Activated CD8-positive, alpha-beta memory T cell treated with anti-CD3 and anti-CD28 coated beads, Interleukin-2, amount 10 ng/mL, durations not matched to agents 7 days and 5 days (primary cell): ENCODE measurements at places on chromosomes 1 and 21.

DNA sequence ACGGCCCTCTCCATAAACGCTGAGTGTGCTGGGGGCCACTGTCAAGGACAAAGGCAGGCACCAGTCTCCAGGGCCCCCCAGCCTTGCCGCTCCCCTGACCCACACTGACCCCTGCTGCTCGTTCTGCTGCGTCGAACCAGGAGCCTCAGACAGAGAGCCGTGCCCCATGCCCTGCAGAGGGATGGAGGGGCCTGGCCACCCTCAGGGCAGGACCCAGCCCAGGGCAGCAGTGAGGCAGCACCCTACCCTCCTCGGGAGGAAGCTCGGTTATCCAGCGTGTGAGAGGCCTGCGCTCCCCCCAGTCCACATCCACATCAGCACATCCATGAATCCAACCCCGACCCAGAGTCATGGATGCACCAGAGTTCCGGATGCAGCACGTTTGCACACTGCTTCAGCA is 15.1 kb downstream of the WDR4 start:
- no peak overlapping the region for H3K4me3 ChIP-seq
- DNase-seq: no peak
- H3K4me1 ChIP-seq: peaks cover 9% of the 10 kb centered on the region
- H3K36me3 ChIP-seq: peaks cover 30% of the 10 kb centered on the region
- H3K27ac ChIP-seq: no peak overlapping the region
- no peaks in the 10 kb centered on the region for H3K27me3 ChIP-seq

GRCh38 chr1:175287849-175288248 is 95.3 kb upstream of the KIAA0040 start:
- H3K36me3 ChIP-seq: peaks cover 2% of the 10 kb centered on the region
- H3K4me3 ChIP-seq: no peak overlapping the region
- H3K4me1 ChIP-seq: peaks cover 8% of the 10 kb centered on the region
- H3K27me3 ChIP-seq: peaks cover 9% of the 10 kb centered on the region
- peak overlapping the region; percentile 63 for H3K27ac ChIP-seq

DNA sequence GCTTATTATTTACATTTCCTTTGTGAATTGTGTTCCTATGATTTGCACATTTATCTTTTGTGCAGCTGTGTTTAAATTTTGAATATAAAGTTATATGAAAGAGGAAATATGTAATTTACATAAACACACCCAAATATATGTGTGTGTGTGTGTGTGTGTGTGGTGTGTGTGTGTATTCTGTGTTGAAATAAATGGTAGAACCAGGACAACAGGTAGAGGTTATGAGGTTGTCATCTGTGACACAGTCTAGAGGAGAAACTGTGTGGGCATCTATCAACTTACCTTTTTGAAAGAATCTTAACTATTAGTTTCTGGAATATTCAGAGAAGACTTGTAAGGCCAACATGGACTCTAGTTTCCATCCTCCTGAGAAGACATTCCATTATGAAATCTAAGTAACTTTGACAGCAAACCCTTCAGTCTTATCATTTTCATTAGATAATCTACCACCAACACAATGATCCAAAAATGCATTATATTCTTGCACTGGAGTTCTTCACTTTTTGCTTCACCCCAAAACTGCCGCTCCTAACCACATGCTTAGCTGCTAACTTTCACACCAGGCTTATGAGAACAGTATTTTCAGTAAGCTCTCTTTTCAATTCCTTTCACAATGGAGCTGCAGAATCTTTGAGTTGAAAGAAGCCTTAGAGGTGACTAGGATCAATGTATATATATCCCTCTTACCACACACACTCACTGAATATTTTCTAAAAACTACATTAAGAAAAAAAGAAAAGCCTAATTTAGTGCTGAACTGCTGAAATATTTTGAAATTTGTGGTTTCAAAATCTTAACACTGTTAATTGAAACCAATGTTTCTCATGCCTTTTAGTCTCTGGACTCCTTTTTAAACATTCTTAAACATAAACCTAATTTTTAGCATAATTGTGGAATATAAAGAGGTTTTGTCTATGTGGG is 21.8 kb downstream of the PTPRC start:
- H3K4me1 ChIP-seq: peaks cover 76% of the 10 kb centered on the region
- H3K4me3 ChIP-seq: peak overlapping the region; percentile 55
- peak overlapping the region; percentile 77 for H3K27ac ChIP-seq
- DNase-seq: peak; percentile 63

GRCh38 chr1:203036135-203036534 is 9.8 kb downstream of the PPFIA4 start:
- peaks cover 13% of the 10 kb centered on the region for H3K4me1 ChIP-seq
- H3K27me3 ChIP-seq: no peaks in the 10 kb centered on the region
- DNase-seq: no peak

DNA sequence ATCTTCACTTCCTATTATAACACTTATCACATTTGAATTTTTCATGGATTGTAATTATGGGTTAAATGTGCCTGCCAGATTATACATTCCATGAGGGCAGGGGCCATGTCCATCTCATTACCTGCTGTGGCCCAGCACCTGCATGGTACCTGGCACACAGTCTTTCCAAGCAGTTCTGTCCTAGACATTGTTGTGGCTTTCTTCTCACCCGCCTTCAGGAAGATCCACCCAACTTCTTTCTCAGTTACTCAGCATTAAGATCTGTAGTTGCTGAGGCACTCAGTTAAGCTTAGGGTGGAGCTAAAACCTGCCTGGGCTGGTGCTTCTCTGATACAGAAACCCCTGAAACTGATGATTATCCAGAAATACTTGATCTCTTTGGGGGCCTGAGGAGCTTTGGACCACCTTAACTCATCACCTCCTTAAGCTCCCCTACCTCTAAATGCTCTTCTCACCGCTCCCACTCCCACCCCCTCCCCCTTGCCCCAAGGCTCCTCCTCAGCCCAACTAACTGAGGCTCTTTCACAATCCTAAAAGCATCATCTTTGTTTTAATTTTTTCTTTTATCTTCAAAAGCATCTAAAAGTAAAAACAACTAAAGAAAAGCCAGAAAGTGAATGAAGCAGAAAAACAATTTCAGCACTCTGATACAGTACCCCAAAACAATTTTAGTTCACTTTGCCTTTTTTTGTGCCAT is 190.6 kb downstream of the FGGY start:
- no peaks in the 10 kb centered on the region for H3K36me3 ChIP-seq
- DNase-seq: no peak
- H3K27me3 ChIP-seq: no peaks in the 10 kb centered on the region
- H3K27ac ChIP-seq: no peak overlapping the region

DNA sequence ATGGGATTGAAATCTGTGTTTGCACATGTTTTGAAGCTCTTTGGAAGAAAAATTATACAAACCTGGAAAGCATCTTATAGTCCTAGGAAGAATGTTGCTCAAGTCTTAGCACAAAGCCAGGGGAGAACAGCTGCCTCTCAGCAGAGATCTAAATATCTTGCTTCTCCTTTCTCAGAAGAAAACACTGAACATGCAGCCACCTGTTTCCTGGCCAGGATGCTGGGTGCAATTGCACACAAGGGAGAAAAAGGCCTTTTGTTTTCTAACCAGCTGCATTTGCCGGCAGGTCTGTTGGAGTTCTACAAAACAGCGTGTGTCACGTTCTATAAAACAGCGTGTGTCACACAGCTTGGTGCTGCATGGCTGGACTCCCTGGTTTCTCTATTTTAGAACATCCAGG is 259.6 kb upstream of the PLD5 start:
- no peak overlapping the region for H3K4me3 ChIP-seq
- H3K36me3 ChIP-seq: no peaks in the 10 kb centered on the region
- peaks cover 2% of the 10 kb centered on the region for H3K27me3 ChIP-seq
- H3K4me1 ChIP-seq: no peaks in the 10 kb centered on the region
- DNase-seq: no peak
- no peak overlapping the region for H3K27ac ChIP-seq

- no peak overlapping the region for H3K4me3 ChIP-seq
- peaks cover 50% of the 10 kb centered on the region for H3K4me1 ChIP-seq
- H3K36me3 ChIP-seq: peaks cover 34% of the 10 kb centered on the region
- H3K27me3 ChIP-seq: no peaks in the 10 kb centered on the region
Observed at GRCh38 chr1:77975386-77975785, 3.5 kb downstream of the FUBP1 start.

GRCh38 chr1:70205071-70205433 is 327 bp downstream of the LRRC40 start:
- H3K27ac ChIP-seq: peak overlapping the region; percentile 100
- H3K4me3 ChIP-seq: peak overlapping the region; percentile 91
- H3K27me3 ChIP-seq: no peaks in the 10 kb centered on the region
- H3K36me3 ChIP-seq: peaks cover 10% of the 10 kb centered on the region
- DNase-seq: no peak
